ENCODE measurements at places on chromosomes 2 and 18.
A peak's percentile ranks its signal among the peaks of the same experiment; 100 is the strongest.

DNA sequence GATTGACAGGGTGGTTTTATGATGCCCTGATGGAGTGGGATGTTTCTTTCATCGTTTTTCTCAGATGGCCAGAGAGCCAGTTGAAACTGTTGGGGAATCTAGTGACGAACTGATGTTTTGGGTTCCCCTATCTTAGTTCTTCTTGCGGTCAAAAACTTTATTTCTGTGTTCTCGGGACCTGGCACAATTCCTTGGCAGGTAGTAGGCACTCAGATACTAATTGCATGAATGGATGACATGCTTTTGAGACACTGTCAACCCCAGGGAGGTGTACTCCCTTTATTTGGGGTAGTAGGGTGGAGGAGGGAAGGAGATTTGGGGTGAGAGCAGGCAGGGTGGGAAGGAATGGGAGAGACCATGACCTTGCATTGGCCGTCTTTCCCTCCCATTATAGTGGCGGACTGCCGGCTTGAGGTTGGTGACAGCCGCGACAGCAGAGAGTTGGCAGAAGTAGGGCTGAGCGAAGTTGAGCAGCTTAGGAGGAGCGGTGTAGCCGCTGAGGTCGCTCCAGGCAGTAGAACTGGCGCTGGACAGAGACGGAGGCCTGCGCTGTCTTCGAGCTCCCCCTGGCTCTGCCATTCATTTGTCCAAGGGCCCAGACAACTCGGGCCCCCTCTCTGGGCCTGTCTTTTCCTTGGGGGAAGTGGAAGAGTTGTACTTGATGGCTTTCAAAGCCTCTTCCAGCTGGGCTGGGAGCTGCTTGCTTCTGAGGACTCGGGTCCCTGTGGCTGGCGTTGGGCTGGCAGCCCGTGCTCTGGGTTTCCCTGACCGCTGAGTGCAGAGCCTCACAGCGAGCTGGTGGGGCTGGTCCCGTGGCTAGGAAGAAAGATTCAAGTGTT, 2.6 kb downstream of the TET3 start:
- DNase-seq, result no peak

GRCh38 chr2:23900133-23900532, 26.8 kb downstream of the ATAD2B start:
- no peak for DNase-seq

DNA sequence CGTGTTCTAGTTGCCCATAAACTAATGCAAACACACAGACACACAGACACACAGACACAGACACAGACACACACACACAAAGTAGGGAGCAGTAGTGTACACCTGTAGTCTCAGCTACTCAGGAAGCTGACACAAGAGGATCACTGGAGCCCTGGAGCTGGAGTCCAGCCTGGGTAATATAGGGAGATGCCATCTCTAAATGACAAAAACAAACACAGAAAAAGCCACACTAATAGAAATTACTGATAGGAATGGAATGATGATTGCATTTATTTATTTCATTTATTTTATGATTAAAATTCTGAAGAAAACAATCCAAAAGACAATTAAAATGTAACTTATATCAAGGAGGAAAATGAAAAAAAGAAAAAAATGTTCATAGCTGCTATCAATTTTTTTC, 30.8 kb downstream of the TCF4 start:
- DNase-seq, result no peak

DNA sequence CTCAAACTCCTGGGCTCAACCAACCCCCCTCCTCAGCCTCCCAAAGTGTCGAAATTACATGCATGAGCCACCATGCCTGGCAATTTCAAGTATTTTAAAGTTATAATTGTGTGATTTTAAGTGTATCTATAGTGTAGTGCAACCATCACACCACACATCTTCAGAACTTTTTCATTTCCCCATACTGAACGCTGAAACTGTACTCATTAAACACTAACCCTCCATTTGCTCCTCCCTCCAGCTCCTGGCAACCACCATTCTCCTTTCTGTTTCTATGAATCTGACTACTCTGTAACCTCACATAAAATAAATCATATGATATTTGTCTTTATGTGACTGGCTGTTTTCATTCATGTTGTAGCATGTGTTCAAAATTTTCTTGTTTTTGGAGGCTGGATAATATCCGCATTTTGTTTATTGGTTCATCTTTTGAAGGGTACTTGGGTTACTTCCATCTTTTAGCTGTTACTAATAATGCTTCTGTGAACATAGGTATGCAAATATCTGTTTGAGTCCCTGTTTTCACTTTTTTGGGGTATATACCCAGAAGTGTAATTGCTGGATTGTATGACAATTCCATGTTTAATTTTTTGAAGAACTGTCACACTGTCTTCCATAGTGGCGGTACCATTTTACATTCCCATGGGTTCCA, 188.2 kb downstream of the PLCL1 start:
- no peak for DNase-seq

GRCh38 chr2:80086831-80087230, 217.7 kb downstream of the LRRTM1 start:
- DNase-seq, result peak; percentile 46

DNA sequence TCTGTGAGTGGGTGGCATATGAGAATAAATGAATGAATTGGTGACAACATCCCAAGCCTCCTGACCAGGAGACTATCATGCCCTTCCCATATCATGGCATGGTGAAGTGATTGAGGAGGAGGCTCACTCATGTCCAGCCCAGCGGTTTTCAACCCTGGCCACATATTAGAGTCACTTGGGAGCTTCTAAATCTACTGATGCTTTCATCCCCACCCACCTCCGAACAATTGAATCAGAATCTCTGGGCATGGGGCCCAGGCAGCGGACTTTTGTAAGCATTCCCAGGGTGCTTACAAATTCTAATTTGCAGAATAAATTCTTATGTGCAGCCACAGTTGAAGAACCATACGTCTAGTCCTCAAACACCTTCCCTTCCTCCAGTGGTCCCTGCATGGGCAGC, 81.7 kb upstream of the SEC11C start:
- peak; percentile 20 for DNase-seq

GRCh38 chr2:224655006-224655537, 61.1 kb downstream of the CCDC195 start:
- DNase-seq, result no peak

GRCh38 chr2:2101924-2102323, 229.2 kb downstream of the MYT1L start:
- no peak for DNase-seq

- DNase-seq, result peak; percentile 62
Observed at GRCh38 chr18:58005885-58006523, 38.0 kb upstream of the NEDD4L start.

Data from AG09309 (cell line).